ENCODE measurements at places on chromosomes 12 and 14. TPM values are rescaled to one million over a fixed set of nuclear protein-coding genes. Genes with fewer than 3 reads are reported as not detected.

Gene MSI1
- total RNA-seq = 0.49 TPM

Gene CLEC2A
- total RNA-seq = not detected

Gene FOXG1
- total RNA-seq = not detected

DNA sequence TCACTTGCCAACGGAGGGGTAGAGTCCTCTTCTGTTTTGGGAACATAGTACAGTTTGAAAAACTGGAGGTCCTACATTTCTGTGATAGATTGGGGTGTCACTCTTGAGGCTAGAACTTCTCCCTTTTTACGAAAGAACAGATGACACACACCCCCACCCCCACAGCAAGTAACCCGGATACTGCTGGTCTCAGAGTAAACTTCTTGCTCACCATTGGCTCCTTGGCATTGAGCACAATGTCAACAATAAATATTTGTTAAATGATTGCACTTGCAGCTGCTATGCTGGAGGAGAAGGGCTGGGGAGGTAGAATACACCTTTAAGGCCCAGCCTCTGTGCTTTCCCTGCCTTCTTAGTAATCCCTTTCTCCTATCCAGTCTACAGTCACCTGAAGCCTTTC lies 149.8 kb downstream of the TGFB3 start:
- peaks cover 23% of the 10 kb centered on the region for H3K4me1 ChIP-seq
- H3K27me3 ChIP-seq = no peaks in the 10 kb centered on the region
- no peaks in the 10 kb centered on the region for H3K36me3 ChIP-seq

DNA sequence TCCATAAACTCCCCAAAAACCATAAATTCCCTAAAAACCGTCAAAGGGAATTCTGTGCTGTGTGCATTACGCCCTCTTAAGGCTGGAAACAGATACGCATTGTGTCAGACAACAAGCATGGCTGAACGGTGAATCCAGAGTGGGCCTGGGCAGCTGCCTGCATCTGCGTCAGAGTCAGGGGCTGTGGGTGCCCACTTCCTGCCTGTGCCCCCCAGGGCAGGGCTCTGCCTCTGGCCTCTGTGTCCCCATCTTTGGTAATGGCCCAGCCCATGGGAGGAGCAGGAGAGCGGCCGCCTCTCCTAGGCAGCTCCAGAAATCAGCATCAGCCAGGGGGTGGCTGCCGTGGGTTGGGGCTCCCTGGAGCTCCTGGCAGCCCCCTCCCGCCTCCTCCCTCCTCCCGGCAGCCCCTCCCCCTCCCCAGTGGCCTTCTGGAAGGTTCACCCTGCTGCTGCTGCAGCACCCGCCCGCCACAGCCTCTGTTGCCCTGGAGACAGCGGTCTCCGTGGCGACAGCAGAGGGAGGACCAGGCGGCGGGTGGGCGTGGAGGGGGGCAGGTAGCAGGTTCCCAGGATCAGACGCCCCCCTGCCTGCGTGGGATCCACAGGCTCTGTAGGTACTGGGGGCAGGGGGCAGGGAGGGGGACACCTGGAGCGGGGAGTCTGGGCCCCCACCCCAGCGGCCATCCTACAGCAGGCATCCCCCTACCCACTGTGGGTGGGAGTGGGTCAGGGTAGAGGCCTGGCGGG lies 5.9 kb downstream of the MMP17 start:
- H3K4me3 ChIP-seq = no peak overlapping the region
- DNase-seq = no peak
- peaks cover 23% of the 10 kb centered on the region for H3K4me1 ChIP-seq
- no peak overlapping the region for H3K27ac ChIP-seq
- peaks cover 38% of the 10 kb centered on the region for H3K27me3 ChIP-seq
- H3K36me3 ChIP-seq = no peaks in the 10 kb centered on the region

GRCh38 chr14:105316577-105316941 lies 2.0 kb downstream of the PACS2 start:
- H3K27me3 ChIP-seq = no peaks in the 10 kb centered on the region
- no peaks in the 10 kb centered on the region for H3K36me3 ChIP-seq
- DNase-seq = no peak
- H3K4me1 ChIP-seq = peaks cover 23% of the 10 kb centered on the region
- H3K4me3 ChIP-seq = no peak overlapping the region

DNA sequence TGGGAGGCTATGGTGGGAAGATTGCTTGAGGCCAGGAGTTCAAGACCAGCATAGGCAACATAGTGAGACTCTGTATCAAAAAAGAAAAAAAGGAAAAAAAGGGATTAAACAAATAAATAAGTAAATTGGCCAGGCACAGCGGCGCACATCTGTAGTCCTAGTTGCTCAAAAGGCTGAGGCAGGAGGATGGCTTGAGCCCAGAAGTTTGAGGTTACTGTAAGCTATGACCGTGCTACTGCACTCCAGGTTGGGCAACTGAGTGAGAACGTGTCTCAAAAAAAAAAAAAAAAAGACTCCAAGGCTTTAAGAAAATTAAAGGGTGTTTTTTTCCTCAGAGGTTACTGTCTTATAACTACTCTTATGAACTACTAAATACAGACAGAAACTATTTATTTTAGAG lies 11.7 kb downstream of the BEST3 start:
- DNase-seq = no peak
- H3K4me1 ChIP-seq = peaks cover 6% of the 10 kb centered on the region
- H3K27ac ChIP-seq = no peak overlapping the region
